Anterior cingulate cortex (tissue), 58 donors: ENCODE measurements at places on chromosomes 3 and 15.

- no peak for DNase-seq
Measured at GRCh38 chr3:18024715-18025114, 282.3 kb upstream of the TBC1D5 start.

DNA sequence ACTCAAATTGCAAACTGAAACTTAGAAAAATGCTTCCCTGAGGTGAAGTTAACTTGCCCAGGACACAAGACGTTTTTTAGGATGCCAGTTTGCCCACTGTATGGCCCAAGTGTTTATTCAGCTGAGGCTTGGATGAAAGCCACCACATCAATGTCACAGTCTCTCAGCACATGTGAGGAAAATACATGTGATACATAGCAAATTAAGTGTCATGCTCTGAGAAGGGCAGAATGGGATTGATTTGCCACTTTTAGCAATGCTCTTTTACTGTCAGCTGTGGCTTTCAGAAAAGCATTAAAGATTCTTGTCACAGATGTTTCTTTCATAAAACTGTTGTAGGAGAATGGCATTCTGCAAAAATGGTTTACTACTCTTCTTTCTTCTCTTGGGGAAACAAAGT, 165.5 kb downstream of the ZIC1 start:
- DNase-seq: no peak

- DNase-seq: no peak
Measured at GRCh38 chr3:149464542-149465328, 9.8 kb upstream of the TM4SF4 start.

DNA sequence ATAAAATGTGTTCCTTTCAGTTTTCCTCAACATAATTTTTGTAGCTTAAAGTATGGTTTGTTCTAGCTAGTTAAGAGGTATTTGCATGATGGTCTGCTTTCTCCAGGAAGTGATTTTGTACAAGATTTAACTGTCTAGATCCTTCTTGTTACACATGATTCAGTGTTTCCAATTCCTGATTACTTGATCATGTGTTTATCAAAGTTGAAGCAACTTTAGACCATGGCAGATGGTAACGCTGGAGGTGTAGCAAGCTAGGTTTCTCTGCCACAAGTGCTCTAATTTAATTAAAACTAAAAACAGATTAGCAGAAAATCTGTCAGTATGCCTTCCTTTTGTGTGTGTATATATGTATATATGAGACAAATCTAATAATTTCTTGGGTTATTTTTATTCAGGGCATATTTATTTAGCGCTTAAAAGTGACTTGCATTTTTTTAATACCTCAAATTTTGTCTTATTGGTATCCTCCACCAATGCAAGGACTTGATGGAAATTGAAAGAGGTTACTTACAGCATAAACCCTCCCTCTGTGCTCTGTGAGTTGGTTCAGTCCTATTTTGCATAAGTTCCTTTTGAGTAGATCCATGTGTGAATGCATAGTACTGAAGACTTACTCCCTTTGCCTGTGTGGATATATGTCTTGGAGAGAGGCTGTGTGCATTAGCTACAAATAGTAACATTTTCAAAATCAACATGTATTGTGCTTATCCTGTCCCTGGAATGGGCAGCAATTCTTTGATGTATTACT, 157.3 kb upstream of the CGNL1 start:
- DNase-seq: no peak

DNA sequence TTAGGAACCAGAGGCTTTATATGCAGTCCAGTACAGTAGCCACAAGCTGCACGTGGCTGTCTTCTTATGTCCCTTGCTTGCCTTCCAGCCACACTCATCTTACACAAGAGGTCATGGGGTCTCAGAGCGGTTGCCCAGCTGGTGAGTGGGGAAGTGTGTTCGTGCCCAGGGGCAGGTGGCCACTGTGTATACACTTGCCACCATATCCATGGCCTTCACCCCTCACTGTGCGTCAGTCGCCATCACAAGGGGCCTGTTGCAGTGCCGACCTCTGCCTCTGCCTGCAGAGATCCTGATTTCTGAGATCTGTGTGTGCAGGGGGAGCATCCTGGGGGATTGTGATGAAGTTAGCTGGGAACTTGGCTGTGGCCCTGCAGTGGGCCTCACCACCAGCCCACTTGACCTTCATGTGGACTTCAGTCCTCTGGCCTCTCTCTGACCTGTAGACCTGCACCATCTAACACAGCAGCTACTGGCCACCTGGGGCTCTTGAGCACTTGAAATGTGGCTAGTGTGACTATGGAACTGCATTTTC, 43.1 kb upstream of the SACM1L start:
- no peak for DNase-seq

DNA sequence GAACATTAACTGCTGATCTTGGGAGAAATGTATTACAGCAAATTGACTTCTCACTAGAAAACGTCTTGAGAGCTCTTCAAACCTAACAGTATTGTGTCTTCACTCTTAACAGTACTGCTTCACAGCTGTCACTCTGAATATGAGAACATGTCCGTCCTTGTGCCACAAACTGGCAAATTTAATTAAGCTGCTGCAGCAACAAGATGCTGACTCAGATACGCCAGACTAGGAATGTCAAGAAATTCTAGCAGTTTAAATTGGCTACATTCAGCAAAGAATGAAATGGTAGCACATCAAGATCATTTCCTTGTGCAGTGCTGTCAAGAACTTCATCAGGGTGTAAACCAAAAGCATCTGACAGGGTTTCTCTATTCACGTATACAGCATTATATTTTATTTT, 7.6 kb downstream of the ICE2 start:
- DNase-seq: no peak

GRCh38 chr15:51536965-51537574, 85.5 kb downstream of the DMXL2 start:
- DNase-seq: no peak

DNA sequence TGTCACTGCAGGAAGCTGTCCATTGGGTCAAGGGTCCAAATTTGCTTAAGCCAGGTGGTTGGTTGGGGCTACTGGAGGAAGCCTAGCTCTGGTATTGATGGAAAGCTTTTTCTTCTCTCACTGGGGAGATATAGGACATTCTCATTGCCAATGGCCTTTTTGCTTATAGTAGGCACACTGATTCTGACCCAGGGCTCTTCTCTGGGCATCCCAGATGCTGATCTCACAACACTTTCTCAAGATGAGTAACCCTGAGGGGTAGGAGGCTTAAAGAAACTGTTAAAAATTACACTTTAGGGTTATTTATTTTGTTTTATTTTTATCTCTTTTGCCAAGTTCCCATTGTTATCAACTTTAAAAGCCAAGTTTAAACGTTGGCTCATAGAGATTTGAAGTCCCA, 337.8 kb downstream of the LRRC3B start:
- DNase-seq: no peak

DNA sequence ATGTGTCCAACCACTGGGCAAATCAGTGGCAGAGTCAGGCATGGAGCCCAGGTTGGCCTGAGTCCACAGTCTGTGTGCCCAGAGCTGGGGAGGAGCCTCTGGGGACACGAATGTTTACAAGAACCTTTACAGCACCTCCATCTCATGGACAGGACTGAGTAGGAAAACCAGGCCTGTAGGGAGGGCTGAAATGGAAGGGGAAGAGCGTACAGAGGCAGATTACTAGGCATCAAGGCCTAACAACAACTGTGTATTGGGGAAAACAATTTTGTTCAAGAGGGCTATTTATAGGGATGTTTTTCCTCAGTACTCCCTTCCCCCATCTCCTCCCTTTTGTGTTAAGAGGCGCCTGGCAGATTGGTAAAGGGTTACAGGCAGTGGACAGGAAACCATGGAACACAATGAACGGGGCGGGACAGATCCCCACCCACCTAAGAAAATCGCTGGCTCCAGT, 15.1 kb upstream of the ARHGAP31 start:
- peak; percentile 21 for DNase-seq

DNA sequence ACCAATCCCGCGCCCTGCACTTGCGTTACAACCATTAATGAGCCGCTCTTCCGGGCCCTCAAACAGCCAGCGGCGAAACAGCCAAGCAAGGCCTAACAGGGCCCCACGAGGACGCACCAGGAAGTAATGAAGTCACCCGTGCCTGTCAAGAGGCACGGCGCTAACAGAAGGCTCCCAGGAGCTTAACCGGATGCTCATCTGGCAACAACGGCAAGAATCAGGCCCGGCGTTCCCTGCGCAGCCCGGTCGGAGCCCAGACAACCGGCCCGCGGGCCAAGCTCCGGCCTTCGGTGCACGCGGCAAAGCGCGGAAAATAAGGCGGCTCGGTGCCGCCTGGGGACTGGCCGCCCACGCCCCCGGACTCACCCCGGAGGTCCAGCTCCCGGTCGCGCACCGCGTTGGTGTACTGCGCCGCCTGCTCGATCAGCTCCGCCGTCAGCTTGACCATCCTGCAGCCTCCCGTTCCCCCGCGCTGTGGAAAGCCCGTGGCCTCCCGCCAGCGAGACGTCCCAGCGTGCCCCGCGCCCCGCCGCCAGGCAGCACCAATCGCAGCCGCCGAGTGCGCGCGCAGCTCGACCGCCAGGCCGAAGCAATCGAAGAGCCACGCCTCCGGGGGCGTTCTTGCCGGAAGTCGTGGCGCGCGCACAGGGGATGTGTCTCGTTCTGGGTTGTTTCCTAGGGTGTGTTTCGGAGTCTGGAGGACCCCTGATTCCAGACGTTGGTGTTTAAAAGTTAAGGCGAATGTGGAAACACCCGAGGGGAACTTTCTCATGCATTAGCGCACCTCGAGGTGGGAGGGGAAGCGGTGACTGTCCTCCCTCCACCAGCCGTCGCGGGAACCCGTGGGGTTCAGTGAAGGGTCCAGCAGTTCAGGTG, at the start of gene SNRPA1:
Gene SNRPA1 (minus strand): TSS at position 518 of the 876 bp plus-strand sequence. CDS start 70 bp downstream, at position 448.
- DNase-seq: peak; percentile 92
